ENCODE measurements at places on chromosomes 3 and 15.

- DNase-seq: peak; percentile 39
These were observed 16.9 kb downstream of the TCAIM start for GRCh38 chr3:44355362-44356033.

DNA sequence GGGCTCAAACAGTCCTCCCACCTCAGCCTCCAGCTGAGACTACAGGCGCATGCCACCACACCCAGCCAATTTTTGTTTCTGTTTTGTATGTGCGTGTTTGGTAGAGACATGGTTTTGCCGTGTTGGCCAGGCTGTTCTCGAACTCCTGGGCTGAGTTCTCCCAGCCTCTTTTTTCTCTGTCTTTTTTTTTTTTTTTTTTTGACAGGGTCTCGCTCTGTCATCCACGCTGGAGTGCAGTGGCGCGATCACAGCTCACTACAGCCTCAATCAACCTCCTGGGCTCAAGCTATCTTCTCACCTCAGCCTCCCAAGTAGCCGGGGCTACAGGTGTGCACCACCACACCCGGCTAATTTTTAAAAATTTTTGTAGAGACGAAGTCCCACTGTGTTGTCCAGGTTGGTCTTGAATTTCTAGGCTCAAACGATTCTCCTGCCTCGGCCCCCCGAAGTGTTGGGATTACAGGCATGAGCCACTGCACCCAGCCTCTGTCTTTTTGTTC lies 867 bp upstream of the DCAF1 start:
- DNase-seq: no peak

DNA sequence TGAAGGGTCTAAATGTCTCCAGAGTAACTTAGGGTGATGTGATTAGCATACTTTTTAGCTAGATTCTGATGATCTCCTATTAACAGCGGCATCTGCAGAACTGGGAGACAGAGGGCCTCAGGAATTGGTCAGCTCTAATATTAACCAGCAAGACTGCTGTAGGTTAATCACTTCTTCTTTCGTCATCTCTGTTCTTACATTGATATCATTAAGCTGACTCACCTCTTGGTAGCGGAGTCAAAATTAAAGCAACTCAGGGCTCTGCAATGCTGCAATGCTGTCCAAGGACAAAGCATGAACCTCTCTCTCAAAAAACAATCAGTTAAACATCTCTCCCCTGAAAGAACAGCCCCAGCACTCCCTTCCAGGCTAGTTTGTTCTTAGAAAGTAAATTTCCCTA lies 57.5 kb upstream of the TRA2B start:
- DNase-seq: no peak

GRCh38 chr3:48927928-48928327 lies 9.3 kb downstream of the ARIH2 start:
- no peak for DNase-seq

GRCh38 chr3:54628888-54629441 lies 298.9 kb downstream of the LRTM1 start:
- no peak for DNase-seq

- no peak for DNase-seq
These were observed 44.0 kb downstream of the FGD5 start for GRCh38 chr3:14862661-14863230.

DNA sequence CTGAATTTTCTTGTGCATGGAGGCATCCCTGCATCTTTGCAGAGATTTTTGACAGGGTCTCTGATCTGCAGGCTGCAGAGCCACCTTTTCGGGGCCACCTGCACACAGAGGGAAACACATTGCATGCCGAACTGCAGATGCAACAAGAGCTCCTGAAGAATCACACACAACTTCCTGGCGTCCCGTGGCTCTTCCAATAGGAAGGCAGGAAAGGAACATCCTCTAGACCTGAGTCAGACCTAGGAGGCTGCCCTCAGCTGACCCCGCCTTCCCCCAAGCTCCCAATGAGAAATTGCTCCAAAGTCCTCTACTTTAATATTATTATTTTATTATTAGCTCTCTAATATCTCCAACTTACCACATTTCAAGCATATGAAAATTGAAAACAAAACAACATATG lies 213.2 kb upstream of the ARRDC4 start:
- DNase-seq: no peak

DNA sequence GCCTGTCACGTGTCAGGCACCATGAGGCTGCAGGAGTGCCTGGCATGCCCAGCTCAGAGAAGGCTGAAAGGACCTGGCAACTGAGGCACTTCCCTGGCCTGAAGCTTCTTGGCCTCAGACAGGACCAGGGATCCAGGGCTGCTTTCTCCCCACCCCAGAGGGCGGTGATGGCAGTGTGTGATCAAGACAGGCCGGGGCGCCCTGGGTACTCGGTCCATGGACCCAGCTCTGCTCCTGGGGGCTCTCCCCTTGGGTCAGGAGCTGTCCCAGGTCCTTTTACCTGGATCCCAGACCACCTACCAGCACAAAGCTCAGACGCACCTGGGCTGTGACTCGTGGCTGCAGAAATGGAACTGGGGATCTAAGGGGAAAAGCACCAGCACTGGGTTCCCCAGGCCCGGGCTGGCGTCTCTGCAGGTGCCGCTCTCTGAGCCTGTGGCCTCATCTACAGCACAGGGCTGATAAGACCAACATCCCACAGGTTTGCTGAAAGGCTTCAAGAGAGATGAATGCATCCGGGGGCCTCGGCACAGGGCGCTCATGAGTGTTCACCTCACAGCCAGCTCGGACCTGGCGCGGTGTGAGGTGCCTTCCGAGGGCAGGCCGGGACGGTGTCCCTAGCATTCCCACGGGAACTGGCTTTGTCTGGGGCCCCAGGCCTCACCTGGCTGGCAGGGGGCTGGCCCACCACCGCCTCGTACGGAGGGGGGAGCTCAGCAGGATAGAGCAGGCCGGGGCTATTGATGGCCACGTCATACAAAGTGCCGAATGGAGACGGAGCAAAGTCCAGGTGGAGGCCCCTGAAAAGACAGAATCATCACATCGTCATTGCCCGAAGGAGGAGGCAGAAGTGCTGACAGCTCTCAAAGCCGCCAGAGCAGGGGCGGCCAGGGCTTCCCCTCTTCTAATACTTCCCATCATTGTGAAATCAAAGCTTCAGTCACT lies 133.6 kb downstream of the NSMCE3 start:
- no peak for DNase-seq

- DNase-seq: no peak
These were observed 42.1 kb downstream of the OXSR1 start for GRCh38 chr3:38207254-38208003.

DNA sequence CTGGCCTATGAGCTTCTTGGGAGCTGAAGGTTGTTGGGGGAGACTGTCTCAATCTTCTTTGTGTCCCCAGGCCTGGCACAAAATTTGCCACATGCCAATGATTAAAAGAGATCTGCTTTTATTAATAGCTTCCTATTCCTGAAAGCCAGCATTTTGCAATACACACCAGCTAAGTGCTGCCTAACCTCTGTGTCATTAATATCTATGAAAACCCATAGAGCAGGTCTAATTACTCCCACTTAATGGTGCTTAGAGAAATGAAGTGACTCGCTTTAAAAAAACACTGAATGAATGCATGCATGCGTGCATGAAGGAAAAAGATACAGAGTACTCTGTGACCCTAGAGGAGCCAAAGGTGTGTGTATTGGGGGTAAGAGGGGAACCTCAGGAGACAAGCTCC lies 55.0 kb downstream of the SLC6A1 start:
- no peak for DNase-seq

Data from NCI-H510A treated with DMSO at 0.1 percent for 48 hours (cell line).